ENCODE measurements at places on chromosomes 16 and 17.

- DNase-seq: no peak
Observed at GRCh38 chr16:66581246-66581952, 2.1 kb downstream of the CMTM2 start.

GRCh38 chr16:5325932-5326331 is 228.3 kb upstream of the EEF2KMT start:
- no peak for DNase-seq

DNA sequence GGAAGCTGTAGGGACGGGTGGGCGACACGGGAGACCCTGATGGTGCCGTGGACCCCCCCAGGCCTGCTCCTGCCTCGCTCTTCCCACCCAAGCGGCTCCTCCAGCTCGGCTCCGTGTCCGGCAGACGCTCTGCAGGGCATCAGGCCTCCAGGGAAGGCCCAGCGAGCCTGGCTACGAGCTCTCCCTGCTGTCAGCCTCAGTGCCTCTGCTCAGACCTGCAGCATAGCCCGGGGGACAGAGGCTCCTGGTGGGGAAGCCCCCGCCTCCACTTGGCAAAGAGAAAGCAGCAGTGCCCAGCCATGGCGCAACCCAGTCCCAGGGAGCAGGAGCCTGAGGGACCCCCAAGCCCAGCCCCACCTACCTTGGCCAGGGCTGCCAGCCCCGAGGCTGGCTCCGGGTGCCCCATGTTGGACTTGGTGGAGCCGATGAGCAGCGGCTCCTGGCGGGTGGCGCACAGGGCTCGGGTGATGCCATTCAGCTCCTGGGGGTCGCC is 5.9 kb downstream of the FASN start:
- no peak for DNase-seq

DNA sequence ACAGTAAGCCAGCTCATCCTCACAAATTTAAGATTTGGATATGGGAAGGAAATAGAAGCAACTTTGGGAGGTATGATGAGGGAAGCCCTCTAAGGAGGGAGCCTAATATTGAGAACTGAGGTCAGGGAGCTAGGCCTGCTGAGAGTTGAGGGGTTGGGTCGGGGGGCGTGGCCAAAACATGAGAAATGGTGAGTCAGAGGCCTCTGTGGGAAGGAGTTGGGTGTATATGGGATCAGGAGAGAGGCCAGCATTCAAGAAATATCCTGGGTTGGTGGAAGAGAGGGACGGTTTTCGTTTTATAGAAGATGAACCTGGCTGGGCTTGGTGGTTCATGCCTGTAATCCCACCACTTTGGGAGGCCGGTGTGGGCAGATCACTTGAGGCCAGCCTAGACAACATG is 48.4 kb downstream of the CLEC16A start:
- DNase-seq: no peak

DNA sequence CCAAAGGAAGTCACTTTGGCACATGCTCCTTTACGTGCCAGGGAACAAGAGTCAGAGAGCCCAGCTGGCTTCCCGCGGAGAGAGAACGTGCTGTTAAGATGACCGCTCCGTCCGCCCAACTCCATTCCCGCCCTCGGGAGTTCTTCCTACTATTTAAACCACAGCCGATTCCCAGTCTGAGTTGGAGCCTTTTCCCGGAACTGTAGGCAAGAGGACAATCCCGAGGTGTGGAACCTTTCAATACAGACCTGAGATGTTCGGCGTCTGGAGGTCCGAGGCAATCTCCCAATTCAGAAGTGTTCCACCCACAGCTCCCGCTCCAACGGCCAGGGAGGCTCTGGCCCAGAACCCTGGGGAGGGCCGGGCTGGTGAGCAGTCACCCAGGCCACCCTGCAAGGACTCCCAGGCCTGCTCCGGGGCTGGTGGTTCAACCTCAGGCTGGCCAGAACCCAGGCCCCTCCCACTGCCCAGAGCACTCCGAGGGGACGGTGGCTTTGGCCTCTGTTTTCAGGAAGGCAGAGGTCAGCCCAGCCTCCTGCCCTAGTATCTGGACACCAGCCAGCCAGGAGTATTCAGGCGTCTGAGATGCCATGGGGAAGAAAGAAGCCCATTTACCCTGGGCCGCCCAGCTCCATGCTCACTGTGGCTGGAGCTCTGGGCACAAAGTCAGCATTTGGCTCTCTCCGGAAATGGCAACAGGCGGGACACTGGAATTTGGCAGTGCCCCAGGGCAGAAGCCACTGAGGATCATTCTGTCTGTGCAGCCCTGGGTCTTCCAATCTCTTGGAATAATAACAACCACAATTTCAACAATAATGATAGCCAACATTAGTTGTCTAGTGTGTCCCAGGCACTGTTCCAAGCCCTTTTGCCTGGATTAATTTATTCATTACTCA is 21.4 kb downstream of the EMP2 start:
- no peak for DNase-seq

DNA sequence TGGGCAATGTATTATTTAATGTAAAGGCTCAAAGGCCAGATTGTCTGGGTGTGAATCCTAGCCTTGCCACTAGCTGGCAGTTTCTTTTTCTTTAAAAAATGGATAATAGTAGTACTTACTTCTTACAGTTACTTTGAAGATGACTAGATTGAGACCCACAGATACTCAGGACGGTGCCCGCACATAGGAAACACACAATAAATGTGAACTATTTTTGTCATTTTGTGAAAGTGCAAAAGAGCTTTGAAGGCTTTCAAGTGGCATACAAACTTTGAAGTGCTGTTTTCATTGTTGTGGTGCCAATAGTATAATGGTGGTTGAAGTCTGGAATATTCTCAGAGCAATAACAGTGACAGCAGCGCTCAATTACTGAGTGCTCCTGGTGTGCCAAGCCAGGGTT is 63.6 kb downstream of the OTOA start:
- no peak for DNase-seq

DNA sequence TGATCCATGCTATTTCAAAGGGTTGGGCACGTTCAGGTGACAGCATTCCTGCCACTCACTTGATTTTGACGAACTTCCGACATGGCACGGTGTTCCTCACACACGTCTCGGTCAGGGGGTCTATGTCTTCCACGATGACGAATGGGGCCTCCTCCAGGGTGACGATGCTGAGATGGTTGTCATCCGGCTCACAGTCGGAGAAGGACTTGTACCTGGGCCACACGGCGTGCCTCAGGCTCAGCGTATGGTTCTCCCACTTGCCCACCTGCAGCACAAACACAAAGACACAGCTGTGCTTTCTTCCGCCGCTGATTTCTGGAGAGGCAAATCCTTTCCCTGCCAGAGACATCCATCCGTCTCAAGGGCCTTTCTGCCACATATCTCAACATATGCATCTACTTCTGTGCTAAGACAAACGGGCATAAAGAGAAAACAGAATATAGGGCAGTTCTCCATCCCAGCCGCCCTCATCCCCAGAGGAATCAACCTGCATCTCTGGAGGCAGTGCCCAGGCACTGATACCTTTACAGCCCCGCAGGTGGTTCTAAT is 332.5 kb downstream of the GRIN2A start:
- DNase-seq: no peak

- DNase-seq: no peak
Observed at GRCh38 chr17:50871364-50871763, 5.2 kb upstream of the TOB1 start.

GRCh38 chr17:18228176-18228682 is 2.8 kb downstream of the LLGL1 start:
- DNase-seq: no peak

- DNase-seq: no peak
Observed at GRCh38 chr16:59400830-59401229, 666.7 kb upstream of the GOT2 start.

DNA sequence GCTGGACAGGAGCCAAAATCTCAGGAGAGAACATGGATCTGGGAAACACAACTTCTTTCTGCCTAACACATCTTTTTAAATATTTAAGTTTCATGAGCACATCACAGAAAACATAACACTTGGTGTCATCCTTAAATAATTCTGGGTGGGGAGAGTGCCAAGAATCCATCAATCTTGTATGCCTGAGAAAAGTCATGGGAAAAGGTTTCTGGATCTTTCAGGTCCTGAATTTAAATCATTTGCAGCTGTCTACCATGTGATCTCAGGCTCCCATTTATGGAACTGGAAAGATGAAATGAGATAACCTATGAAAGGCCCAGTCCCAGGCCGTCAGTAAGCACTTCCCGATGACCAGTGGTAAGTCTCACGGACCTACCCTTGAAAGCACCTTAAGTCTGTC is 15.1 kb downstream of the CDH11 start:
- DNase-seq: no peak

DNA sequence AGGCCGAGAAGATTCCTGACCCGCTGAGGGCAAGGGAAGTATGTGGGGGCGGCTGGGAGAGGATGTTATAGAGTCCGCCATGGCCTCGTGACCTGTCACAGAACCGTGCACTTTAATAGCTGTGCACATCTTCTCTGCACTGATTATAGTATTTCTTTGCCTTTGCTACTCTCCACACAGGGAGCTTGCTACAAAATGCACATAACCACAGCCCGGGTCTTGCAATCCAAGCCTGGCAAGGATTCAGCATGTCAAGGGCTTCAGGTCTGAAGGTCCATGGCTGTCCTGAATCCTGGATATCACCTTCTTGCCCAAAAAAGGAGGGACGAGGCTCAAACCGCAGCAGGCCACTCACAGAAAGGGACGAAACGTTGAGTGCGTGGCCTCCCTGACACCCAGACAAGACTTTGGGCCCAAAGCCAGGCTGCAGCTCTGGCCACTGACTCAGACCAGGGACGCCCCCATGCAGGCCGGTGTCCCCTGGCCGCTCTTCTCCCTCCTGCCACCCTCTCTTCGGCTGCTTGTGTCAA is 43.7 kb downstream of the USP22 start:
- DNase-seq: no peak

GRCh38 chr17:19016881-19017280 is 12.3 kb upstream of the FAM83G start:
- no peak for DNase-seq

DNA sequence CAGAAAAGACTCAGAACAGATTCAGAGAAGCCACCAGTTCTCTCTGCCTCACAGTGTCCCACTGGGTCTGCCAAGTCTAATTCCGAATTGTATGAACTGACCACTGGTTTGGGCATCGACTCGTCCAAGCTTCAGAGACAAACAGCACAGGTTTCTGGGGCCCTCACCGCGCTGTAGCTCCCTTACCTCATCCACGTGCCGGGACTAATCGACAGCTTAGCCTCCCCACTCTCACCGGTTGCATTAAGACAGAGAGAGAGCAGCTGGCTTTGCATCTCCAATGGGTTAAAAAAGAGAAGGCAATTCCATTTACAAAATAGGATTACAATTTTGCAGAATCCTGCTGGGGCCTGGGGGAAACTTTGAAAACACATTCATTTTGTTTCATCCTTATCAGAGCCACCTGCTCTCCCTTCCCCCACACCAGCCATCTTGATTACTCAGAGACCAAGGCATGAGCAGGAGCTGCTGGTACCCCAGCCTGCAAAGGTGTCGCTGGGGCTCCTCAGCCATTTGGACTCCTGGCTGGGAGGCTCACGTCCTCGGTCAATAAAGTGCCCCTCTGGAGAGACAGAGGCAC is 95.3 kb upstream of the RPL38 start:
- no peak for DNase-seq

- no peak for DNase-seq
Observed at GRCh38 chr17:68580236-68580770, 20.9 kb downstream of the FAM20A start.

GRCh38 chr17:1735834-1736347 is 6.8 kb upstream of the SERPINF2 start:
- no peak for DNase-seq

- no peak for DNase-seq
Observed at GRCh38 chr17:31114956-31115555, 20.3 kb downstream of the NF1 start.

DNA sequence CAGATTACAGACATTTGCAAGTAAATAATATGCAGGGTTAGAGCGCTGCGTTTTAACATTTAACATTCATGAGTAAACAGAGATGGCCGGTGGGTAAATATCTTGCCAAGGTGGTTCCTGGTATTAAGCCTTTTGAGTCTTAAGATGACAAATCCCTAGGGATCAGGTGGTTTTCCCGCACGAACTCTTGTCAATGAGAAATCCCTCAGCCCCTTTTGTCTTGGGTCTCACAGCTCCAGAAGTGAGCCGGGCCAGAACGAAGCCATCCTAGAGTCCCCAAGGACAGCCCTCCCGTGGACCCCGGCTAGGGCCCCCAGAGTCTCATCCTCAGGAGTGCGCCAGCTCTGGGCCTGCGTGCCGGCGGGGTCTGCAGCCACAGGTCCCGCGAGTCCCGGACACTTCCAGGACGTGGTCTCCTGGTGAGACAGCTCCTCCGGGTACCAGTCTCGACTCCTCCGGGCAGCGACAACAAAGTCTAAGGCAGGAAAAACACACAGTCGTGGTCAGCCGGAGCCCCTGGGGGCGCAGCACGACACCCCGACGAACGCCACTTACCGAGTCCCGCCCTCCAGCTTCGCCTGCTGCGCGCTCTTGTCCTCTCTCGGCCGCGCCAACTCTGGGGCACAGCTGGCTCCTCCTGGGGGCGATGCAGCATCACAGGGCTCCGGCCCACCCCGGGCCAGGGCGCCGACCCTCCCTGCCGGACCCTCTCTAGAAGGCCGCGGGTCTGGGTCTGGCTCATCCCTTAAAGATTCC is 13.3 kb downstream of the MIS12 start:
- DNase-seq: no peak

DNA sequence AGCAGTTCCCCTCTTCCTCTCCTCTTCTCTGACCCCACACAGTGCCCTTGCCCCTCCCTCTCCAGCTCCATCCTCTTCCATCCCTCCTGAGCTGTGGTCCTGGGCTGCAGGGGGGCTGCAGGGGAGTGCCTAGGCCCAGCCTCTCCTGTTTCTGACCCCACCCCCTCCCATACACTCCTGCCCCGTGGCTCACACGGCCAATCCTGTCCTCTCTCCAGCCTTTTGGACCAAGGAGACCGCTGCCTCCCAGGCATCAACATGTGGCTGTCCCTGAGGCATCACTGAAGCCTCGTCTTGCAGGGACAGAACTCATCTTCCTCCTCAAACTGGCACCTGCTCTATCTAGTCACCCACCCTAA is 6.7 kb downstream of the CLUH start:
- DNase-seq: no peak

- no peak for DNase-seq
Observed at GRCh38 chr17:55757659-55758058, 6.8 kb downstream of the PCTP start.
